ENCODE measurements at places on chromosomes 7 and 10.

DNA sequence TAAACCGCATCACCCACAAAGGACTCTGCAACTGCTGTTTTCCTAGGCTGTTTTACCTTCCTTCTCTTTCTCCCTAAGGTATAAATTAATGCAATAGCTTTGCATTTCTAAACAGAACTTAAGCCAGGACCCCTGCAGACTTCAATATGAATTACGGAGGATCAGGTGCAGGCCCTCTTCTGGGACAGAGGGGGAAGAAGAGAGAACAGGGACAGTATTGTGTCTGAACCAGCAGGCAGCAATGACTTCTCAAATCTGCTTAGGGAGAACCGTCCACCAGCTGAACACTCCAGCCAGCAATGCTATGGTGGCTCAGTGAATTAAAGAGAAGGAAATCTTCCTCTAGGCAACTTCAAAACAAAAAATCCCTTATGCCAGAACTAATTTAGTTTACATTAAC, 35.7 kb downstream of the POLR3A start:
- no peak for DNase-seq

GRCh38 chr7:115914951-115915350, 115.6 kb downstream of the TFEC start:
- no peak for DNase-seq

DNA sequence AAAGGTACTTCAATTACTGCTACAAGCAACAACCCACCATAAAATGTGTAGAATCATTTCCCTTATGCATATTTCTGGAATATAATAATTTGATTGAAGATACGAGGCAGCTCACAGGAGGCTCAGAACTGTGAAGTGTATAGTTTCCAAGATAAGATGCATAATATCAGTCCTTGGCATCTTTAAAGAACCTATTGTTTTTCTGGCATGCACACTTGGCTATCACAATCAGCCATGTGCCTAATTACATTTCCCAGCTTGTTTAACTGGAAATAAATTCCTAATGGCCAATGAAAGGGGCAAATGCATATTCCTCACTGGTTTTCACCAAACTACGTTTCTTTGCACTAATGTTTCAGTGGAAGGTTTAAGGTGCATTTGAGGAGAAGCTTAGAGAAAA, 83.4 kb upstream of the LRRC18 start:
- no peak for DNase-seq

DNA sequence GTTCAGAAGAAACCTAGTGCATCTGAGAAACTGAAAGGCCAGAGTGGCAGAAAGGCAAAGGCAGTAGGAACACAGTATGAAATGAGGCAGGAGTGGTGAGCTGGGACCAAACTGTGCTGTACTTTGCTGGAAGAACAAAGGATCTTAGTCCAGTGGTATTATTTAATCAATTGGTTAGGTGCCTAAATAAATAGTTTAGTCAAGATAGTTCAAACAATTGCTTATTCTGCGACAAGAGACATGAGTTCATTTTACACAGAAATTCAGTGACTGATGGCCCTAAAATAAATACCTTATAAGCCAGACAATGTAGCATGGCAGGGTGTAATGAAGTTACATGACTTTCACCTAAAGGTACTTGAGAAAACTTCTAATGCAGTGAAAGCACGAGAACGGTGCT, 181.8 kb upstream of the LRRN3 start:
- DNase-seq = no peak

DNA sequence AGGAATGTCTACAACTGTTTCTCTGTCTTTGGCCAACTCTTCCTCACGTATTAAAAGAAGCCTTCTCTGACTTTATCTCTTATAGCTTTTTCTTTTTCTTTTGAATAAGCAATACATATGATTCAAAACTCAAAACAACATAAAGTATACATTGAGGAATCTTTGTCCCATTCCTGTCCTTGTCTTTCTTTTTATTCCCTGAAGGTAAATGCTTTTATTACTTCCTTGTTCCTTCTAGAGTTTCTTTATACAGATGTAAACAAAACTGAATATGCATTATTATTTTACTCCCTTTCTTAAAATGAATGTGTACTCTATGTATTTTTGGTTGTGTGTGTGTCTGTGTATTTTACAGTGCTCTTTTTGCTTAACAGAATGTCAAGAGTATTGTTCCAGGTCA, 170.1 kb downstream of the CHN2 start:
- DNase-seq = no peak

DNA sequence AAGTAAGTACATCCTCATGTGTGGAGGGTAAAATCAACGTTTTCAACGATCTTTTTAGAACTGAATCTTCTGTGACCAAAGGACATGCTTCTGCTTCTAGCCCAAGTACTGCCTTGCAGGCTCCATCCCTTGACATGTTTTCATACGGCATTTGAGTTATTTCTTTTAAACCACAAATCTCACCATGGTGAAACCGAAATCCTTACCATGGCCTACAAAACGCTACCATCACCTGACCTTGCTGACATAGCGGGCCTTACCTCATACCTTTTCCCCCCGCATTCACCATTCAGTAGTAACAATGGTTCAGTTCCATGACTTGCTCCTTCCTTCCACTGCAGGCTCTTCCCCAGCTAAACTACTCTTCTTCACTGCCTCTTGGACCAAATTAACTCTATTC, 3.5 kb downstream of the RNF216 start:
- no peak for DNase-seq

DNA sequence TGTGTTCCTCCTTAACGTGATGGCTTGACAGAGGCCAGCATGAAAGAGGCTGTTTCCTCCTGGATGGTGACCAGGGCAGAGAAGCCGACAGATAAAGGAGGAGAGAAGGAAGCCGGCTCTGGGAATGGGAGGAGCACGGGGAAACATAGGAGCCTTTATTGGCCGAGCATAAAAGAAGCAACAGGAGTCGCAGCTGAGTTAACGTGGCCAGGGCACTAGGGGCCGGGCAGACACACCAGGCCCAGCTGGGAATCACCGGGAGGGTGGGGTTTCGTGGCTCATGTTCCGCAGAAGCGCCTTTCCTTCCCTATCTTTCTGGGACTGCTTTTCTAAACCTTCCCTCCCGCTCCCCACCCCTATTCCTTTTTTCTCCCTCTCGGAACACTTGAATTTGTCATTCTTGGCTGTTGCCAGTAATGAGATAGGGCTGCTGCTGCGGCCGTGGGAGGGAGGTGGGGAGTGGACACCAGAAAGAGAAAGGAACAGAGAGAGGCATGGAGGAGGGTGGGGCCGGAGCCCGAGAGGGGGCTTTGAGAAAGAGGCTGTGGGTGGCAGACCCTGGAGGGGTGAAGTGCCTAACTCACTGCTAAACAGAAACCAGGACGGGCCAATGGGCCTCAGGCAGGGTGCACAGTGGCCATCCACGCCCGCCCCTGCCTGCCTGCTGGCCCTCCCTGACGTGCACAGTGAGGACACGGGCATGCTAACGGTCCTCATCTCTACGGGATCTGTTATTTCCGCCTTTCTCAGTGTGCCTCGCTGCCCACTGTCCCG, 65.2 kb downstream of the COL13A1 start:
- no peak for DNase-seq

GRCh38 chr10:110498982-110499795, 1.5 kb downstream of the DUSP5 start:
- no peak for DNase-seq

GRCh38 chr7:143248761-143249354, 14.4 kb upstream of the GSTK1 start:
- DNase-seq = no peak

DNA sequence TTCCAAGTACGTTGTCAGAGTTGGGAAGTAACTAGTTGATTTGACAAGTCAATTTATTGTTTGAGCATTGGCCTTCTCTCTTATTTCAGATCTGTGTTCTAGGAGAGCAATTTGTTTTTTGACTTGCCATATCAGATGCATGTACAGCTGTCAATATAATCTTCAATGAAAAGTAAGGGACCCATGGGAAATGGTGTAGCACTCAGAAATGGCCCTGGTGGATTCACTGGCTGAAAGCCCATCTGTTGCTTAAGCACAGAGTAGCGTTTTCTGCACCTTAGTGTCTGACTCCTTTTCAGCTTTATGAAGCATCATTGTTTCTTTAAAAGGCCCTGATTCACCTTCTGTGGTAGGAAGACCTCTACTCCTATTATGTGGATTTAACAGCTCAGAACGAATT, 10.2 kb downstream of the GARS1 start:
- no peak for DNase-seq

GRCh38 chr10:102101152-102101551, 19.0 kb downstream of the LDB1 start:
- no peak for DNase-seq

DNA sequence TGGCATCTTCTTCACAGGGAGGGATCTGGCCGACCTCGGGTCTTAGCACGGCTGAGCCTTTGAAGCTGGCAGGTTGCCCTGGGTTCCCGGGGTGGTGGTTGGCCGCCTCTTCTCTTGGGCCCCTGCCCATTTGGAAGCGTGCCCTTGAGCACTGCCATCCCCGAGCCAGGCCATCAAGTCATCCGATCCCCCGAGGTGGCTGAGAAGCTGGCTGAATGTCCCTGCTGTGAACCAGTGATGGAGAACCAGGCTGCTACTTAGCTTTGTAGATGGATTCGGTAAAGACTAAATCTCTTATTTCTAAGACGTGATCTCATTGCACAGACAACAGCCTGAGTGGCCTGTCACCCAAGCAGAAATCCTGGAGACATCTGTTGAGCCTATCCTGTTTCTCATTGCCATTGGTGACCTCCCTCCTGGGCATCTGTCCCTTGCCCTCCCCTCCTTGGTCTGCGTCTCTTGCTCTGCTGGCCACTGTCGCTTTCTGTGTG, 74.3 kb downstream of the GRK5 start:
- DNase-seq = peak; percentile 65

DNA sequence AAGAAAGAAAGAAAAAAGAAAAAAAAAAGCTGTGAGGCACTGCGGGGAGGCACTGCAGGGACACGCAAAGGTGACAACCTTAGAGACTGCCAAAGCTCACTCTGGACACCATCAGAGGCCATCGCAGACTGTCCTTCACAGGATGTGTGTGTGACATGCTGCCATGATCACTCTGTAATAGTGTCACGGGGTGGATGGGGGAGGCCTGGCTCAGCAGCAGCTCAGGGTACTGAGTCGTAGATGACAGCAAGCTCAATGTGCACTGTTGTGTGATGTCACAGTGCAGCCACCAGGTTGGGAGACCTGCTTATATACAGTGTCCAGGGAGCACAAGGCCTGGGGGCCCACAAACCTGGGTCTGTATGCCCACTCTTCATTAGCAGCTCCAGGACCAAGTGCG, 83.3 kb downstream of the SLIT1 start:
- DNase-seq = no peak

- no peak for DNase-seq
Observed at GRCh38 chr7:45118292-45118691, 6.8 kb upstream of the TBRG4 start.

DNA sequence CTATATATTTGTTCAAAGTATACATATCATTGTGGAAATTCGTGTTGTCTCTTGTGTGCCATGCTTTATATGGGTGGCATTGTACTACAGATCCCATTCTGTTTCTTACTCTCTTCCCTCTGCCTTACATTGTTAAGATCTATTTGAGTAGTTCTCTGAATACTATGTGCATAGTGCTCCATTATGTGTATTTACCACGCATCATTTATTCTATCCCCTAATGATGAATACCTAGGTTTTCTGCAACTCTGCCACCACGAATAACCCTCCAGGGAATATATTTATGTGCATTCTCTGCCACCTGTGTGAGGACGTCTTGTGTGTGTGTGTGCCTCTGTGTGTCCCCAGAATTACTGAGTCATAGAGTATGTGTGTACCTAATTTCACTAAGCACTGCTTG, 431.2 kb upstream of the C7orf33 start:
- no peak for DNase-seq

- no peak for DNase-seq
Observed at GRCh38 chr10:21715531-21716195, 181.6 kb downstream of the MLLT10 start.

GRCh38 chr7:154744256-154744860, 258.6 kb downstream of the PAXIP1 start:
- peak; percentile 28 for DNase-seq

DNA sequence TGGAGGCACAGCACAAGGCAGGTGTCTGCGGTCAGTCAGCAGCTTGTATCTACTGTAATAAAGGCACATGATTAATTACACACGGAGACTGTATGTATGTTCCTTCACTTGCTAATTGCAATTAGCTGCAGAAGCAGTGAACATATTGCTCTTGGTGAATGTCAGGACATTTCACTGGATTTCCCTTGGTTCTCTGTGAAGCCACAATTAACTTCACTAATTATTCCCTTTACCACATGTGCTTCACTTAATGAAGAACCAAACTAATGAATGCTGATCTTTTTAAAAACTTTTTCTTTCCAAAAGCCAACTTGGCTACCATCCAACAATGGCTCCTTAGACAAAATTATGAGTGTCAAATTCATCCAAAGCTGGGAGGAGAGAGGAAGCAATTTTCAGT, 290.7 kb downstream of the ADRA2A start:
- no peak for DNase-seq

DNA sequence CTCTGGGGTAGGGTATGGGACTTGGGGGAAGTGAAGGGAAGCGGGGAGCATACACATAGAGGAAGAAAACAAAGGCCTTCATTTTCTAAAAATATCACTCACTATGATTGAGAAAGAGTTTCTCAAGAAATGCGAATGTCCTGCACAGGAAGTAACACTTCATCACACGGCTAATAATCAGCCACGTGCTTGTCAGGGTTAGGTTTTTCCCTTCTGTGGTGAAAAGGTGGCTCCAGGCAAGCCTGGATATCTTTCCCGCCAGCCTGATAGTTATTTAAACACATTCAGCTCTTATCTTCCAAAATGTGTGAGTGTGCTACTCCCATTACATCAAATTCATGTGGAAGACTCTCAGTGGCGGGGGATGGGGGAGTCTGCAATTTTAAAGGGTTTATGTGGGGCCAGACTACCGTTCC, 166.4 kb upstream of the ADO start:
- DNase-seq = no peak

DNA sequence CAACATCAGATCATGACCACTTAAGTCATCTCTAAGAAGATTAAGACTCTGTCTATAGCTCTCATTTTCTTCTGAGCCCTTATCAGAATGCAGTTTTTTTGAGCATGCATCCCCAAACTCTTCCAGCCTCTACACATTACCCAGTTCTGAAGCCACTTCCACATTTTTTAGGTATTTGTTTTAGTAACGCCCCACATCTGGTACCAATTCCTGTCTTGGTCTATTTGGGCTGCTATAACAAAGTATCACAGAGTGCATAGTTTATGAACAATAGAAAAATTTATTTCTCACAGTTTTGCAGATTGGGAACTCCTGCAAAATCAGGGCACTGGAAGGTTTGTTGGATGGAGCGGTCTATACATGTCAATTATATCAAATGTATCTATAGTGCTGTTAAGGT, 107.7 kb upstream of the KCND2 start:
- no peak for DNase-seq

- no peak for DNase-seq
Observed at GRCh38 chr7:36315309-36315944, 74.2 kb upstream of the ANLN start.

- DNase-seq = no peak
Observed at GRCh38 chr7:46006723-46007122, 85.7 kb upstream of the IGFBP3 start.

- no peak for DNase-seq
Observed at GRCh38 chr10:3412071-3412582, 239.5 kb upstream of the PITRM1 start.

GRCh38 chr7:106114716-106115383, 2.7 kb upstream of the SYPL1 start:
- no peak for DNase-seq

- no peak for DNase-seq
Observed at GRCh38 chr7:151759591-151760042, 117.3 kb downstream of the PRKAG2 start.

GRCh38 chr10:117441812-117442443, 66.7 kb upstream of the PDZD8 start:
- DNase-seq = no peak

- DNase-seq = no peak
Observed at GRCh38 chr10:34786464-34786863, 28.6 kb downstream of the PARD3 start.
